Epithelial cell of proximal tubule (primary cell): ENCODE measurements at places on chromosomes 5 and 9. TPM values are rescaled to one million over a fixed set of nuclear protein-coding genes. Genes with fewer than 3 reads are reported as not detected.

Gene FOXD4L3
- total RNA-seq, result not detected in 2 replicates

Gene DMRT3
- total RNA-seq, result 0.29 and 1.4 TPM in 2 replicates

Gene GMCL2
- total RNA-seq, result not detected in 2 replicates

Gene ADAMTS16
- under 0.01 and 0.22 TPM in 2 replicates for total RNA-seq

Gene ARSI
- 2.3 and 5.7 TPM in 2 replicates for total RNA-seq

Gene RACK1
- total RNA-seq, result 2,747 and 3,067 TPM in 2 replicates
